Effector CD4-positive, alpha-beta T cell (primary cell): ENCODE measurements at places on chromosomes 3 and 15.

DNA sequence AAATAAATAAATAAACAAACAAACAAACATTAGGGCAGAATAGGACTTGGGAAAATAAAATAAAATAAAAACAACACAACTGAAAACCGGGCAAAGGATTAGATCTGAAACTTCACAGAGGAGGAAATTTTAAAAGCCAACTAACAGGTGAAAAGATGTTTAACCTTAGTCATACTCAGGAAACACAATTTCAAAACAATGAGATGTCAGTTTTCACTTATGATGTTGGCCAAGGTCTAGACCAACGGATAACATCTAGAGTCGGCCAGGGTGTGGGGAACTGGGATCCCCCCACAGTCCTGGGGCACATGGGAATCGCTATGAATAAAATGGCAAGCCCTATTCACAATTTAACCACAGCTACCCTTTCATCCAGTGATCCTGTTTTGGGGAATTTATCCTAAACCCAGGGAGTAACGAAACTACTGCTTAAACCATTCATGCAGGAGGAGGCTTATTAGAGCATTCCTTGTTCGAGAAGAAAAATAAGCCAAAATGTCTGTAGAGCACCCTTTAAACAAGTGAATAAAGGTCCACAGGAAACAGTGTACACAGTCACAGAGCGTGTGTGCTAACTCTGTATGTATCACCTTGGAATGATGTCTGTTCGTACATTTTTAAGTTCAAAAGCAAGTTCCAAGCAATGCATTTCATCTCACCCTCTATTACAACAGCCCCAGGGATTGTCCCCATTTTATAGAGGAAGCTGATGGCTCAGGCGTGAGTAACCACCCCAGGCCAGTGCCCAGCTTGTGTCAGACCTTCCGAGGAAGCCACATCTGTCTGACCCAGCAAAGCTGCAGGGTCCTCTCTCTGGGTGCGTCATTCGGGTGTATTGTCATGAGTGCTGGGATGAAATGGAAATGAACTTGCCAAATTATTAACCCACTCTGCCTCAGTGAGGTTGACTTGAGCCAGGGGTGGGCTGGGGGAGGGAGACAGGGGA, 6.3 kb upstream of the ANPEP start:
- DNase-seq, result no peak

DNA sequence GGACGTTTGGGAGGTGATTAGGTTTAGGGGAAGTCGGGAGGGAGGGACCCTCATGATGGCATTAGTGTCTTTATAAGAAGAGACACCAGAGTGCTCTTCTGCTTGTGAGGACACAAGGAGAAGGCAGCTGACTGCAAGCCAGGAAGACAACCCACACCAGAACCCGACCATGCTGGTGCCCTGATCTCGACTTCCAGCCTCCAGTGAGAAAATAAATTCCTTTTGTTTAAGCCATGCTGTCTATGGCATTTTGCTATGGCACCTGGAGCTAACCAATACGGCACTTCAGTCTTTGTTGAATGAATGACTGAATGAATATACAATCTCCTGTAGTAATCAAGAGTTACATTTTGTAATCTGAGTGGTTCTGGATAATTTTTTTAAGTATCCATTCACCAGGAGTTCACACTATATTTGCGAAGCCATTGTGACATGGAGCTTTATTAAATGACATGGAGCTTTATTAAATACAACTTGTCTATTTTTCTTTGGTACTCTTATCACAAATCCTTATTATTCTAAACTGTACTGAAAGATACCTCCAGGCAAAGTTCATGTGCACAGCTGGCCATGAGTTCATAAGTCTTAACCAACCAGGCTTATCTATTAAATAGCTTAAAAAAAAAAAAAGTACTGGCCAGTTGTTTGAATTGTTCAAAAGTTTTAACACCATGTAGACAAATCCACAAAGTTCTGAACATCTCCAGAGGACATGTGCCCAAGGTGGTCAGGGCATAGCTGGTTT, 24.8 kb upstream of the BHLHE40 start:
- DNase-seq, result no peak

DNA sequence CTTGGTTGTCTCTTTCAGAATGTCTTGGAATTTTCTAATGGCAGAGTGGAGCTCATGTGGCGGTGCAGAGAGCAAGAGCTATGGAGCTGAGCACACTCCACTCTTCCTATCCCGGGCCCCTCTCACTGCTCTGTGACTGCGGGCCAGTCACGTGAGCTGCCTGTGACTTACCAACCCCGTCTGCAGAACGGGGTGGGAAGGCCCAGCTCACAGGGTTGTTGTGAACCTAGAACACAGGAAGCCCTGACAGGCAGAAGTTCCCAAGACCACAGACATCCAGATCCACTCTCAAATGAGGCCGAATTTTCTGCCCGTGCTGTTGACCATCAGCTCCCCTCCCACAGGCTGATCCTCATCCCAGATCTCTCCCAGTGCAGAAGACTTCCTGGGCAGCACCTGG, 35.5 kb upstream of the PLXNA1 start:
- DNase-seq, result no peak

DNA sequence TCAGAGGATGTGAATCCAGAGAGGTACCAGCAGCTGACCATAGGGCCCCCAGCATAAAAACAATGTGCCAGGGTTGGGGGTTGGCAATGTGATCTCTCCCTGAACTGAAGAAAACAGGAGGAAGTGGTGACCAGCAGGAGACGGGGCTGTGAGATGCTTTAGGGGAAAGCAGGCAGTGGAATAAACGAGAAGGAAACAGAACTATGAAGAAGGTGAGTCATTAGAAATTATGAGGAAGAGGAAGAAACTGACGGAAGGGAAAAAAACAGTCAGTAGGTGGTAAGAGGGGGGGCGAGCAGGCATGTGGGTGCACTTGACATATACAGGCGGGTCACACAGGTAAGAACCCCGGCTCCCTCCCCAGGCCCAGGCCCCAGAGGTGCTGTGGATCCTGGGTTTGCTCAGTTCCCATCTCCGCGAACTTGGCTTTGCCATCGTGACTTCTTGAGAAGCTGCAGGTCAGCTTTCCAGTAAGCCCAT, 42.2 kb upstream of the B3GNT5 start:
- DNase-seq, result no peak

- no peak for DNase-seq
These were observed 21.4 kb downstream of the CALML4 start for GRCh38 chr15:68183616-68184315.

DNA sequence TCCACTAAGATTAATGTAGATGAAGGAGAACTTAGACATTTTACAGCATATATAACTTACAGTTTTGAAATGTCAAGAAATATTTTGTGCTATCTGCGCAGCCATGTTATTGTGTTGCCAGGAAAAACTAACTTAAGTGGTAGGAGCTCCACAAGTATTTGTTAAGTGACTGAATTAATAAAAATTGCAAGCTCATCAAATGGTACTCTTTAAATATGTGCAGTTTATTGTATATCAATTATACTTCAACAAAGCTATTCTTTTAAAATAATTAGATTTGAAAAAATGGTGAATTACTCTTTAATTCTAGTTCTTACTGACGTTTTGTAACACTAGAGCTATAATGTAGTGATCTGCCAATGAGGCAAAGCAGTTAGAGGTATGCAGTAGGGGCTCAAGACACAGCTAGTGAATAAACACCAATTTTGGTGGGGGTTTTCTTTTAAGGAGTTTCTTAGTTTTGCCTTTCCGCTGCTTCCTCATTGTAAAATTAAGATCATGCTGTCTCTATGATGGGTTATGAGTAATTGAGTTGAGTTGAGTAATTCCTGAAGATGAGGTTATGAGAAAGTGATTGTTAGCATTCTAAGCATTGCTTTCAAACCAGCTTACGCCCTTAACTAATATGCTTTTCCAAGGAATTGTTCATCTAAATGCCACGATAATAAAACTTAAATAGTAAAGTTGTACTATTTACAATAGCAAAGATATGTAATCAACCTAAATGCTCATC, 10.9 kb upstream of the LXN start:
- DNase-seq, result no peak

GRCh38 chr3:183329543-183329942, 76.5 kb downstream of the B3GNT5 start:
- no peak for DNase-seq

GRCh38 chr3:99845999-99846398, 28.3 kb downstream of the CMSS1 start:
- no peak for DNase-seq

DNA sequence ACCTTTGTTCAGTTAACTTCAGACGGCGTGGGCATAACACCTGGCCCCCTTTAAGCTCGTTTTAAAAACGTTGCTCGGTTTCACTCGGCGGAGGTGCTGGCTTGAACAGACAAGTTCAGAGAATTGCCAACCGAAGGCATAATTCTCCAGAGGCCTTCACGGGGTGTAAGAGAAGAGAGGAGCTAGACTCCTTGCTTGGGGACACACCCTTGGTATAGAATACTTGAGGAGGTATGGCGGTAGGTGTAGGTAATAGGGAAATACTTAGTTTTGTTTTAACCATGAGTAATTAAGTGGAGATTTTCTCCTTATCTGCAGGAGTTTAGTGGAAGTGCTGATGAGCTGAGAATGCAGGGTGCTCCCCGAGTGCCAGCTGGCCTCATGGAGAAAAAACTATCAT, 921 bp downstream of the FBXL2 start:
- no peak for DNase-seq

DNA sequence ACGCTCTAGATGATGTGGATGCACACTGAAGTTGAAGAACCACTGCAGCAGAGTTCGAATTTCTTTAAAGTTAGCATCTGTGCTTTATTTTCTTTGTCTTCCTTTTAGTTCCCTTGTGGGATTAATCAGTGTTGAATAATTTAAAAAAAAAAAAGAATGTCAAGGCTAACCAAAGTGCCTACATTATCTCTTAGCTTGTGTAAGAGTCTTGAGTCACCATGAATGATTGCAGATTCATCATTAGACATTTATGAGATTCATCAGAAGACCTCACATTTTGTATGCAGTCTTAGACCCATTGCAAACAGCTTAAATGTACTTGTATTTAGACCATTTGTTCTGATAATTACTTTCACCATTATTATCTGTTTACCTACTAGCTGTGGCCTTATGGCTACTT, 182.2 kb downstream of the FNDC3B start:
- no peak for DNase-seq

GRCh38 chr3:188176476-188176875, 22.5 kb downstream of the LPP start:
- DNase-seq, result no peak

GRCh38 chr3:189512821-189513220, 118.4 kb upstream of the TP63 start:
- DNase-seq, result no peak

GRCh38 chr3:67362686-67363085, 291.7 kb downstream of the SUCLG2 start:
- DNase-seq, result no peak

DNA sequence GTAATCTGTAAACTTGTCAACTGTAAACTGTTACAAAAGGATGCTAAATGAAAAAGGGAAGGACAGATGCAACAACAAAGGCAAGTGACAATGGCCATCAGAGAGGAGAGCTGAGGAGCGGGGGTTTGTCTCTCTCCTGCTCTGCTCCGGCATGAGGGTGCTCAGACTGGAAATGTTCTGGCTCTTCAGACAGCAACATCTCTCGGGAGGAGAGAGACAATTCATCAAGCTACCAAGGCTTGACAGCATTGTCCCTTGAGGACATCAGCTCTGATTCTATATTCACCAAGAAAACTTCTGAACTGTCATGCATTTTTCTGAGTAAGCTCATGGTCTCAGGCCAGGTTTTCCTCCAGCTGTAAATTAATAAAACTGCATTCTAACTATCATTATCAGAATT, 408.2 kb downstream of the IGSF11 start:
- DNase-seq, result no peak

DNA sequence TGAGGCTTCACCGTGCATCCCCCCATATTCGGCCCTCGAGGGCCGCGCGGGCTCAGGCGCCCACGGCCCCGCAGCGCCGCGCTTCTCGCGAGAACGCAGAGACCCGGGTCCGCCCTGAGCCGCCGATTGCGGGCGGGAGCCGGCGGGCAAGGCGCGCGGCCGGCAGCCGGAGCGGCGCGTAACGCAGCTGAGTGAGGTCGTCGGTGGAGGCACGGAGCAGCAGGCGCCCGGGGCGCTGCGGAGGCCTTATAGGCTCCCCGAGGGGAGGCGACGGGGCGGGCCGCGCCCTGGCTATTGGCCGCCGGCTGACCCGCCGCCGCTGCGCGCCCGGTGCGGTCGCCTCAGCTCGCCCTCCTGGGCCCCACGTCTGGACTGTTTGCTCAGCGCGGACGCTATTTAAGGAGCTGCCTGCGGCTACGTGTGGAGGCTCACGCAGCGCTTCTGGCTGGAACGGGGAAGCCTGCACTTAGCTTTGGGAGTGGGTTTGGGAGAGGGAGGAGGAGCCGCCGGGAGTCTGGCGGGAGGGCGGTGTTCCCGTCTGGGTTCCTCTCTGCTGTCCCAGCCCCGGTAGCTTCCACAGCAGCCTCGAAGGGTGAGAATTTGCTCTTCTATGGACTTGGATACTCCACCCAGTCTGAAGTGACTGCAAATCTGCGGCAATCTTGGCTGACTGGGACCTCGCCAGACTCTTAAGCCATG, at the start of gene PLOD2:
PLOD2 (minus strand) TSS at position 221 of the 699 bp plus-strand sequence; CDS start at position 26, 195 bp downstream.
- DNase-seq, result no peak

DNA sequence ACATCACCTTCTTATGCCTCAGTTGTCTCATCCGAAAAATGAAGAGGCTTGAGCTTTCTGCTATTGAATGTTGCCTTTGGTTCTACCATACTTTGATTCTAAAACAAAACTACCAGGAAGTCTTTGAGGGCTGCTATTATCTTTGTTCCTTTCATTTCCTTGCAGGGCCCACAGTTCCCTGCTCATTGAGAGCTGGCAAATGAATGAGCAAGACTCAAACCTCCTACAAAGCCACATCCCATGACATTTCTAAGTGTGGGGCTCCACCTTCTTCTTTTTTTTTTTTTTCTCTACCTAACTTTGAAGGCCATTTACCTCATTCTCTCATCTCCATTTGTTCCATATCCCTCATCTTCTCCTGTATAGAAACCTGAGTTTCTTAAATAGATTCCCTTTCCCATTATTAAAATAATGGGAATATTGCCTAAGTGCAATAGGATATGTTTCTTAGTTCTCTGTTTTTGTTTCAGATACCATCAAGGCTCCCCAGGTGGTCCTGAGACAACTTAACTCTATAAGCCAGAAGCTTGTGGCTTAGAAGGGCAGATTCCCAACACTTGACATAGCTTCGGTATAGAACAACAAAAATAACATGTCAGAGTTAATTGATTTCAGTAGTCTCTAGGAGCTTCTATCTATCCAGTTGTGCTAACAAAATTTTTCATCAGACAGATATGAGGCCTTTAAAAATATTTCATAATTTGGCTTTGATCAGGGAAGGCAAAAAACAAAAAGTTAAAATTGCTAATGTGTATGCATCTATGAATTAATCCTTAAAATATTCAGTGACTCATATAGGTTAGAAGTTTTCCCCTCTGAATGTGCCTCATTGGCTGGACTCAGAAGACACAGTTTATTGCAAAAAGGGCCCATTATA, 951.6 kb downstream of the TUSC7 start:
- no peak for DNase-seq
